ENCODE measurements at places on chromosomes 4 and X. TPM values are rescaled to one million over a fixed set of nuclear protein-coding genes. Genes with fewer than 3 reads are reported as not detected.

The SCOC gene
- 29.0 TPM for total RNA-seq

The H2BW2 gene
- total RNA-seq = not detected

The DIPK2B gene
- total RNA-seq = not detected

The ZCCHC18 gene
- 0.07 TPM for total RNA-seq

The AKAP14 gene
- total RNA-seq = not detected

The CCDC160 gene
- 0.14 TPM for total RNA-seq

The TMEM156 gene
- 19.5 TPM for total RNA-seq

The DCAF4L1 gene
- total RNA-seq = 0.11 TPM

The FSTL5 gene
- 0.07 TPM for total RNA-seq

The PAGE2B gene
- not detected for total RNA-seq

The PNMA6F gene
- not detected for total RNA-seq

The RAB40AL gene
- 0.13 TPM for total RNA-seq

The PGAM4 gene
- total RNA-seq = 0.17 TPM

The SHROOM2 gene
- total RNA-seq = 0.28 TPM

The RHOXF2B gene
- not detected for total RNA-seq

The CLCN5 gene
- 3.5 TPM for total RNA-seq

The NALF2 gene
- 6.7 TPM for total RNA-seq

The FAM114A1 gene
- total RNA-seq = 41.6 TPM

The SOD3 gene
- not detected for total RNA-seq

The NSG1 gene
- total RNA-seq = 0.86 TPM

The GLRA2 gene
- not detected for total RNA-seq

The WAS gene
- total RNA-seq = 0.17 TPM

The TCEAL2 gene
- not detected for total RNA-seq

The EMCN gene
- not detected for total RNA-seq

The SSX4B gene
- total RNA-seq = not detected

The NLGN3 gene
- total RNA-seq = 0.94 TPM

The NLGN4X gene
- 0.07 TPM for total RNA-seq

The ATP8A1 gene
- 0.02 TPM for total RNA-seq

The COL4A6 gene
- 17.3 TPM for total RNA-seq

The FRG2 gene
- total RNA-seq = not detected

The UPF3B gene
- total RNA-seq = 20.9 TPM

The TIGD2 gene
- 5.1 TPM for total RNA-seq

The MORC4 gene
- total RNA-seq = 40.8 TPM

The AKAP17A gene
- 37.1 TPM for total RNA-seq

The SATL1 gene
- not detected for total RNA-seq

The MAGEB17 gene
- not detected for total RNA-seq

The VCX3A gene
- total RNA-seq = not detected

The KLKB1 gene
- 0.03 TPM for total RNA-seq

The GCNA gene
- 1.2 TPM for total RNA-seq

The OTUD6A gene
- not detected for total RNA-seq

The HSD17B11 gene
- 40.3 TPM for total RNA-seq

Data from A549 treated with DMSO at 1 μM for 4 hours (cell line).